ENCODE measurements at places on chromosomes 12 and 14. TPM values are rescaled to one million over a fixed set of nuclear protein-coding genes. Genes with fewer than 3 reads are reported as not detected.

DNA sequence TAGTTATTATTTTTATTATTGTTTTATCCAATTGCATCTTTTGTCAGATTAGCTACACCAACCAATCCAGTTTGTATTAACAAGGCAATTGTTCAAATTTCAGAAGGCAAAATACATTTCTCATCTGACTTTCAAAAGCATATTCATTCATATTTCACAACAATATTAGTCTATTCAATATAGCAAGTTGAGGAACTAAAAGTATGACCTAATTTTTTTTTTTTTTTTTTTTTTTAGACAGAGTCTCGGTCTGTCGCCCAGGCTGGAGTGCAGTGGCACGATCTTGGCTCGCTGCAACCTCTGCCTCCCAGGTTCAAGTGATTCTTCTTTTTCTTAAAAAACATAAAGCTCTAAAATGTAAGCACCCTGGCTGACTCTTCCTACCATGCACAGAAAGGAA is 17.3 kb downstream of the COX14 start:
- no peak overlapping the region for H3K27ac ChIP-seq
- peaks cover 47% of the 10 kb centered on the region for H3K36me3 ChIP-seq
- no peak overlapping the region for H3K4me3 ChIP-seq
- DNase-seq = no peak
- H3K27me3 ChIP-seq = no peaks in the 10 kb centered on the region
- peaks cover 17% of the 10 kb centered on the region for H3K4me1 ChIP-seq

DNA sequence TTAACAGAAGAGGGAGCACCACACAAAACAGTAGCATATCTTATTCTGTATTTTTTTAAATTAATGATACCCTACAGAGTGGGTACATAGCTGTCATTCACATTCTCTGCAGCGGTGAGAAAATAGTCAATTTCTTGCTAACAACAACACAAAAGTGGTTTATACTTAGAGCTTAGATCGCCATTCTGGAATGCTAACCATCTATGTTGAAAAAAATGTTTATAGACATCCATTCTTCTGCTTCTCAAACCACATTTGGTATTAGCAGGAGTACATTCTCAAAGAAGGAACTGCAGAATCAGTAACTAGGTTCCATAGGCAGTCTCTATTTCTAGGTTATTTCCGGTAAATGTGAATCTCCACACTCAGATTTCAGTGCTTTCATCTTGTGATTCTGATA is 185.9 kb downstream of the PPFIA2 start:
- no peak for DNase-seq
- H3K4me3 ChIP-seq = no peak overlapping the region
- H3K36me3 ChIP-seq = no peaks in the 10 kb centered on the region

DNA sequence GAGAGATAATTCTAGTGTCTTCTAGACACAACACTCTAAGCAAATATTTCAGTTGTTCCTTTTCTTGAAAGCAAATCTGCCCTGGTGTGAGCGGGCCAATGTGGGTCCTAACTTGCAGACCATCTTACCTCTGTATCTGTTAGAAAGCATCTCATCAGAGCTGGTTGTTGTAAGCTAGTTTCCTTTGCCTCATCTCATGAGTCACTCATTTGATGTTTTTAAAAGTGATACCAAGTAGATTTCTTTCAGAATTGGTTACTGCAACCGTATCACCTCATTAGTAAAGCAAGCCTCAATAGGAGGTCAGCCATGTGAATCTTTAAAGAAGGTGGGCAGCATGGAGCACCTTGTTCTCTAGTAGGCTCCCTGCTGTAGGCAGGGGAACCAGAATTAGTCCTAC is 78.6 kb downstream of the DAAM1 start:
- H3K4me1 ChIP-seq = peaks cover 34% of the 10 kb centered on the region
- H3K36me3 ChIP-seq = peaks cover 42% of the 10 kb centered on the region
- H3K27me3 ChIP-seq = no peaks in the 10 kb centered on the region
- H3K4me3 ChIP-seq = no peak overlapping the region

- no peaks in the 10 kb centered on the region for H3K4me1 ChIP-seq
- H3K4me3 ChIP-seq = no peak overlapping the region
- no peak overlapping the region for H3K27ac ChIP-seq
- DNase-seq = no peak
- H3K36me3 ChIP-seq = no peaks in the 10 kb centered on the region
Measured at GRCh38 chr14:98582276-98582675, 689.7 kb downstream of the BCL11B start.

DNA sequence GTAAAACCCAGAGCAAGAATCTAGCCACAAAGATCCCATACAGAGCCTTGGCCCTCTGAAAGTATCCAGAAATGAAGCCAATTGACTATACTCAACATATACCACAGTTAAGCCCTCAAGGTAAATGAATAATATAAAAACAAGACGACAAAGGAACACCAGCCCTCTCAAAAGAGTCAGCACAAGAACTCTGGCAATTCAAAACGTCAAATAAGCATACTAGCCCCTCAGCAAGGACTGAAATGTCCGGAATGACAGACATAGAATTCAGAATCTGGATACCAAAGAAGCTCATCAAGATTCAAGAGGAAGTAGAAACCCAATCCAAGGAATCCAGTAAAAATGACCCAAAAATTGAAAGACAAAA is 49.9 kb downstream of the GTF2A1 start:
- H3K27me3 ChIP-seq = no peaks in the 10 kb centered on the region
- peak overlapping the region; percentile 84 for H3K4me3 ChIP-seq
- DNase-seq = no peak
- peaks cover 4% of the 10 kb centered on the region for H3K36me3 ChIP-seq
- H3K4me1 ChIP-seq = peaks cover 46% of the 10 kb centered on the region

- no peaks in the 10 kb centered on the region for H3K27me3 ChIP-seq
- H3K4me1 ChIP-seq = no peaks in the 10 kb centered on the region
Measured at GRCh38 chr12:103128862-103129501, 171.5 kb downstream of the ASCL1 start.

GRCh38 chr14:105065280-105066228 is at the start of gene GPR132:
TSS of gene GPR132 (minus strand) at chr14:105065430. CDS start at chr14:105055420, 10,010 bp downstream.
- H3K4me1 ChIP-seq = peaks cover 71% of the 10 kb centered on the region
- peaks cover 31% of the 10 kb centered on the region for H3K36me3 ChIP-seq
- peak within 1 kb of the TSS; percentile 87 for H3K27ac ChIP-seq
- DNase-seq = peak; percentile 94

DNA sequence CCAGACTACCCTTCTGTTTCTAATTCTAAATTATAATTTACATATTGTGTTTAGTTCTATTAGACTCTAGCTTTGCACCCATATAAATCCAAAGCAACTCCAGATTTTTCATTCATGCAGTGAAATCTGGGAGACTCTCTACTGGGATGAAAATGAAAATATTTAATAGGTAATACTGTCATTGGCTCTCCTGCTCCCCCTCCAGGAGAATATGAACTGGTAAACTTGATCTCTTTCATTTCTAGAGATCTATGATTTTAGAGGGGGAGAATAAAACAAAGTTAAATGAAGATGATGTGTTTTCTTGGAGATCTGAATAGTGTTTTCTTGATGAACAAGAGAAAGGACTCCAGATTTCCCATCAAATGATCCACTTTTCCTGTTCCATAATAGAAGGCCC is 104.3 kb upstream of the TMCC3 start:
- peaks cover 31% of the 10 kb centered on the region for H3K27me3 ChIP-seq
- no peak overlapping the region for H3K4me3 ChIP-seq
- DNase-seq = no peak
- H3K4me1 ChIP-seq = no peaks in the 10 kb centered on the region
- H3K27ac ChIP-seq = no peak overlapping the region

- peak overlapping the region; percentile 78 for H3K27ac ChIP-seq
- DNase-seq = peak; percentile 69
- peaks cover 13% of the 10 kb centered on the region for H3K27me3 ChIP-seq
- H3K4me3 ChIP-seq = peak overlapping the region; percentile 93
Measured at GRCh38 chr12:24902511-24903328, 46.2 kb downstream of the BCAT1 start.

- no peaks in the 10 kb centered on the region for H3K4me1 ChIP-seq
- H3K27me3 ChIP-seq = no peaks in the 10 kb centered on the region
- H3K4me3 ChIP-seq = no peak overlapping the region
- H3K27ac ChIP-seq = no peak overlapping the region
Measured at GRCh38 chr12:72390146-72390545, 118.0 kb downstream of the TRHDE start.

DNA sequence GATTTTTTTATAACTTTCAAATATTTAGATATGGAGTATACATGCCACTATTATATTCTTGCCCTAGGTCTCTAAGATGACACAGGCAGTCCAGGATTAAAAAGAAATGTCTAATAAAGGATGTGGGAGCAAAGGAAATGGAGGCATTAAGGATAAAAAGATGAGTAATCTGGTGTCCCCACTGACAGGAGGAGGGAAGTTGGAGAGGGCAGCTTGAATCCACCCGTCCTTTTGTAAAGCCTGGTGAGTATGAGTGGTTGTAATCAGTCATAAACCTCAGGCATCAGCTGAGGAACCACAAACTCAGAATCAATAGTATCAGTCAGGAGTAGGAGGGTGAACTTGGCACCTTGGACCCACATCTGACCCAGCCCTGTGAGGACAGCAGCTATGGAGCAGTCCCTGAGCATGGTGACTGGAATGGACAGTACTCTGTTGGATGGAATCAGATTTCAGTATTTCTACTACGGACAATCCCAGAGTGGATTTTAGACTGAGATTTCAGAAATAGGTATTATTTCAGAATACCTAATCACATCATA is 100.5 kb downstream of the EXOC5 start:
- H3K36me3 ChIP-seq = no peaks in the 10 kb centered on the region
- H3K27me3 ChIP-seq = peaks cover 3% of the 10 kb centered on the region
- no peak overlapping the region for H3K4me3 ChIP-seq
- H3K4me1 ChIP-seq = no peaks in the 10 kb centered on the region
- DNase-seq = no peak
- no peak overlapping the region for H3K27ac ChIP-seq

DNA sequence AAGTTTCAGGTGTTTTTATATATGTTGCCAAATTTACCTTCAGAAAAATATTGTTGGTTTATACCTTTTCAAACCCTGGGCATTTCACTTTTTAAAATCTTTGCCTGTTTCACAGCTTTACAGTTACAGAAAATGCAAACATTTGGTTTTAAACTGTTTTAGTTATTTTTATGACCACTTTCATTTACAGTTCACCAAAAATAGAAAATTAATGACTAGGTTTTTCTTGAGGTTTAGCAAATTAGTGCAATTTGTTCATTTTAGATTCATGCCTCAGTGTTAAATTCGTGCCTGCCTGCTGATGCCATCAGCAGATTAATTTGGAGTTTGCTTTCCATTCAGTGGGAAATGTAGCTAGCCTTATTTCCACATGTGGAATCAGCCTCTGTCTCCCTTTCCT is 45.5 kb downstream of the RIC8B start:
- DNase-seq = no peak
- peaks cover 6% of the 10 kb centered on the region for H3K4me1 ChIP-seq
- peaks cover 29% of the 10 kb centered on the region for H3K36me3 ChIP-seq
- no peak overlapping the region for H3K4me3 ChIP-seq
- H3K27ac ChIP-seq = no peak overlapping the region

DNA sequence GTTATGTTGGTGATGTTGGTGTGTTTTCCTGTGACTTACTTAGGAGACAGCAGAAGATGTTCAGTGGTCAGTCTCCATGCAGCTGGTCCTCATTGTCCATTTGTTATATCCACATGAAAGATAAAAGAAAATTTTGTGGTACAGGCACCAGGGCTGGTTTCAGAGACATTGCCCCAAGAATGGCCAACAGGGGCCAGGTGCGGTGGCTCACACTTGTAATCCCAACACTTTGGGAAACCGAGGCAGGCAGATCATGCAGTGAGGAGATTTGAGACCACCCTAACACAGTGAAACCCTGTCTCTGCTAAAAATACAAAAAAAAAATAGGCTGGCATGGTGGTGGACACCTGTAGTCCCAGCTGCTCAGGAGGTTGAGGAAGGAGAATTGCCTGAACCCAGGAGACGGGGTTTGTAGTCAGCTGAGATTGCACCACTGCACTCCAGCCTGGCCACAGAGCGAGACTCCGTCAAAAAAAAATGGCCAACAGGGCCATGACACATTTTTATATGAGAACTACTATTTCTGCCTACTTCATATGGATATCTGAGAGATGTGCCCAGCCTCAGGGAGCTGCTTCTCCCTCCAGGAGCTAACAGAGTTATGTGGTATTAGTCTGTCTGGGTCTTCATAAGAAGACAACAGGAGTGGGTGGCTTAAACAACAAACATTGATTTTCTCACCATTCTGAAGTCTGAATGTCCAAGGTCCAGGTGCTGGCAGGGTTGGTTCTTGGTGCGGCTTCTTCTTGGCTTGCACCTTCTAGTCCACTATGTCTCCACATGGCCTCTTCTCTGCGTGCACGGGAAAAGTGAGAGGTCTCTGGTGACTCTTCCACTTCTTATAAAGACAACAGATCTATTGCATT is 821.7 kb downstream of the TMEM121 start:
- H3K4me3 ChIP-seq = no peak overlapping the region
- peaks cover 9% of the 10 kb centered on the region for H3K27me3 ChIP-seq
- H3K36me3 ChIP-seq = no peaks in the 10 kb centered on the region
- DNase-seq = no peak
- H3K27ac ChIP-seq = no peak overlapping the region

DNA sequence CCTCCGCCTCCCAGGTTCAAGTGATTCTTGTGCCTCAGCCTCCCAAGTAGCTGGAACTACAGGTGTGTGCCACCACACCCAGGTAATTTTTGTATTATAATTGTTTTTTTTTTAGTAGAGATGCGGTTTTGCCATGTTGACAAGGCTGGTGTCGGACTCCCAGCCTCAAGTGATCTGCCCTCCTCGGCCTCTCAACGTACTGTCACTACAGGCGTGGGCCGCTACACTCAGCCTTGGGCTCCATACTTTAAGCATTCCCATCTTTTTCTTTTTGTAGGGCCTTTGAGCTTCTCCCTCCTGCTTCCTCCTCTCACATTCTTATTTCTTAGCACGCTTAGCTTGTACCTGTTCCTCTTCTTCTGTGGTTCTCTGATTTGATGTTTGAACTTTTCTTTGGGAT is 62.8 kb downstream of the SERPINA3 start:
- H3K27me3 ChIP-seq = peaks cover 3% of the 10 kb centered on the region
- no peaks in the 10 kb centered on the region for H3K36me3 ChIP-seq
- peak; percentile 9 for DNase-seq

DNA sequence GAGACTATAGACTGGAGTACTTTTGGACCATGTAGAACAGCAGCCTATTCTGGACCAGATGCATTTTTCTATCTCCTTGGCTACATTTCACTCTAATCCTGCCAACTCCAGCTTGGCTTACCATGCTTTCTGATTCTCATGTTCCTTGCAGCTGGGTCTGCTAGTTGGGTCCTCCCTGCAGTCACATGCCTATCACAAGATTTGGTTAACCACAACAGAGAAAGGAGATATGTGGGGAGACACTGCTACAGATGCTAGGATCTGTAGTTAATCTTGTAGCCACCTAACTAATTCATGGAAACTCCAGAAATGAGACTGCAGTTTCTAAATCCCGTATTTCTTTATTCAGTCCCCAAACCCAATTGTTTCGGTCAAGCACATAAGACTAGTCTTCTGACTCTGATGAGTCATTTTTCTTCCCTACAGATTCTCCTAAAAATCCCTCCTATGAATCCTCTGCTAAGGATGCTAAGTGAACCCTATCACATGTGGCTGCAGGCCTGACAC is 410.6 kb downstream of the DAD1 start:
- H3K4me3 ChIP-seq = no peak overlapping the region
- no peaks in the 10 kb centered on the region for H3K36me3 ChIP-seq
- no peak overlapping the region for H3K27ac ChIP-seq
- H3K4me1 ChIP-seq = peaks cover 19% of the 10 kb centered on the region
- no peaks in the 10 kb centered on the region for H3K27me3 ChIP-seq

The CYP46A1 gene
- total RNA-seq = 0.23 TPM

The MYF5 gene
- total RNA-seq = not detected

The LHX5 gene
- total RNA-seq = not detected
